Stimulated activated CD8-positive, alpha-beta memory T cell treated with anti-CD3 and anti-CD28 coated beads, Interleukin-4, amount 100 ng/mL, for 48 hours (primary cell): ENCODE measurements at places on chromosomes 13 and 19.

DNA sequence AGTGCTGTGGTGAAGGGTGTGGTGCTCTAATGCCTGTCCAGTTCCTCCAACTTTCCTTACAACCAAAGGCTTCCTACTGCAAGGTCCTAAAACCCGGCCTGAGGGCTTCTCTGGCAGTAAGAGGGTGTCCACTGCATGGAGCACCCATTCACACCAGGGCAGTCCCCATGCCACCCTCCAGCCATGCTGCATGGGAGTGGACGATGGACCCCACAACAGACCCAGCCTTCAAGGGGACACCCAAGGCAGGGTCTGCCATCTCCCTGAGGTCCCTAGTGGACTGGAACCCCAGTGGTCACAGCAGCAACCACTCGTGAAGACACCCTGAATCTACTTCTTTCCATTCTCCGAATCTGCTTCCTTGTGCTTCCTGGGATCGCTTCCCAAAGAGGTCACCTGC lies 117.6 kb upstream of the SOX1 start:
- DNase-seq, result no peak

DNA sequence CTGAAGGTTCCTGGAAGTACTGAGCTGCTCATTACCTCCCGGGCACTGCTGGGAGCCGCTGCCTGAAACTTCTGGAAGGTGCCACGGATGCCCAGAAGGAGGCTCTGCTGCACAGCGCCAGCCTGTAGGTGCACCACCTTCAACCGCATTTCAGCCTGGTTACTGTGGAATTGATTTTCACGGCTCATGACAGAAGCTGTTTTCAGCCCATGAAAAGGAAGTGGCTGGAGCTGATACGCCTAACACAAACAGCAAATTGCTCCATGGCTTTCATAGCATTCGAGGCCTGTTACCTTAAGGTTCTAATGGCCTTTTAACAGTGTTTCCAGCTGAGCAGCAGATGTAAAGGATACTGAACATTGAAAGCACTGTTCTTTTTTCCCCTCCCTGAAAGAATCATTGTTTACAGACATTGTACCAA lies 22.0 kb downstream of the GPC6 start:
- no peak for DNase-seq

- DNase-seq, result no peak
These were observed 92.6 kb downstream of the OLFM4 start for GRCh38 chr13:53121131-53121773.

GRCh38 chr19:54518844-54519243 lies 16.2 kb downstream of the LAIR2 start:
- peak; percentile 32 for DNase-seq

DNA sequence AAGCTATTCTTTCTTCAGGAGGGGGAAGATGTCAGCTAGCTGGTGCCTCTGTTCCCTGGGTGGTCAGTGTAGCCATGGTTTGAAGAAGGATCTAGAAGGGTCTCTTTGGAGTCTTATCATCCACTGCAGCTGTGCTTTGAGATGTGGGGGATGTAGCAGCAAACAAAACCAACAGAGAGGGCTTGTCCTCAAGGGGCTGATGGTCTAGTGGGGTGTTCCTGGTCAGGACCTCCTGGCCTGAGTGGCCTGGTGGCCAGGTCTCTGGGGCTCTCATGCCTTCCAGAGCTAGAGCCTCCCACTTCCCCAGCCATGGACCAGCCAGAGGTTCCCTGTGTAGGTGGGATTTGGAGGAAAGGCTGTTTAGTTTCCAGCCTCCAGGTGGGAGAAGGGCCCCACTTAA lies 40.3 kb downstream of the LYL1 start:
- DNase-seq, result no peak

DNA sequence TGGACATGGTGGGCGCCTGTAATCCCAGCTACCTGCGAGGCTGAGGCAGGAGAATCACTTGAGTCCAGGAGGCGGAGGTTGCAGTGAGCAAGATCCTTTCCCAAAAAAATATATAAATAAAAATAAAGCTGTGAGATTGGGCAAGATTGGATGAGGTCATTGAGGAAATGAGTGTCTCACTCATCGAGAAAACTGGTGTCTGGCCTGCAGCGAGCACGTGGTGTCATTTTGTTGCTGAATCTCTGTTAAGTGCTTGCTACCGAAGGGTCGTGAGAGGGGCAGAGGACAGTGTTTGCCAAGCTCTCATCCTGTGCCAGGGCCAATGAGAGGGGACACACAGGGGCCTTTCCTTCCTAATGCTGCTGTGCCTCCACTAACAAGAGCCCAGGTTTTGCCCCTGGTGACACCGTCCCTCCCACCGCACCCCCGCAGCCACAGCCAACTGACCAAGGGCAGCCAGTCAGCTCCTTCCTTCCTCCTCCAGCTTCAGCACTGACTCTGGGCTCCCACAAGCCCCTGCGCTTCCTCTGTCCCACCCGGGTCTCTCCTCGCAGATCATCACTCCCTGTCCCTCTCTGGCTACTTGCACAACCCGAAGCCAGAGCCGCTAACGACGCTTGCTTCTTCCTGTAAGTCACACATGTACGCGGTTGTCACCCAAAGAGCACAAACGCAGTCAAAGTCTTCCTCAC lies 3.2 kb downstream of the POLD1 start:
- DNase-seq, result no peak

- DNase-seq, result no peak
These were observed 13.0 kb downstream of the CIC start for GRCh38 chr19:42281827-42282762.
